NCI-H446 treated with DMSO at 0.1 percent for 48 hours (cell line): ENCODE measurements at places on chromosomes 6 and 20.

DNA sequence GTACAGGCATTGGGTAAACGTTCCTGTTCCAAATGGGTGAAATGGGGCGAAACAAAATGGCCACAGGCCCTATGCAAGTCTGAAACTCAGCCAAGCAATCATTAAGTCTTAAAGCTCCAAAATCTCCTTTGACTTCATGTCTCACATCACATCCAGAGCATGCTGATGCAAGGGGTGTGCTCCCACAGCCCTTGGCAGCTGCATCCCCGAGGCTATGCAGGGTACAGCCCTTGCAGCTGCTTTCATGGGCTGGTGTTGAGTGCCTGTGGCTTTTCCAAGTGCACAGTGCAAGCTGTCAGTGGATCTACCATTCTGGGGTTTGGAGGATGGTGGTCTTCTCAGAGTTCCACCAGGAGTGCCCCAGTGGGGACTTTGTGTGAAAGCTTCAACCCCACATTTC is 270.0 kb upstream of the CDYL start:
- DNase-seq = no peak

GRCh38 chr6:4932228-4932903 is 71.5 kb downstream of the RPP40 start:
- DNase-seq = no peak

DNA sequence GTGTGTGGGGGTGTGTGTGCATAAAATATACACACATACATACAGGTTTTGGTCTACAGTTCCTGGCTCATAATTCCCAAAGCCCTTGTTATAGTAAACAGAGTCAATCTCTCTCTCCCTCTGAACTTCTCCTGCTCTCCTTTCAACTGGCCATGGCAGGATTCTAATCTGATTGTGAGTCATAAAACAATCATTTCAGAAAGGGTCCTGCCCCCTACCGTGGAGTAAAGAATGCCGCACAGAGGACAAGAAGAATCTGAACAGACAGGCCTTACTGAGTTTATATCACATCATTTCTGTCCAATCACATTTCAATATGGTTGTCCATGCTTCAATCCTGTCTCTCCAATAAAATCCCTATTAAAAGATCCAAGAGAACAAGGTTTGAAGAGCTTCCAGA is 416.9 kb downstream of the FRK start:
- no peak for DNase-seq

GRCh38 chr20:63411898-63412631 is 50.9 kb upstream of the CHRNA4 start:
- no peak for DNase-seq

- DNase-seq = no peak
Measured at GRCh38 chr6:137588472-137588871, 94.3 kb upstream of the OLIG3 start.

DNA sequence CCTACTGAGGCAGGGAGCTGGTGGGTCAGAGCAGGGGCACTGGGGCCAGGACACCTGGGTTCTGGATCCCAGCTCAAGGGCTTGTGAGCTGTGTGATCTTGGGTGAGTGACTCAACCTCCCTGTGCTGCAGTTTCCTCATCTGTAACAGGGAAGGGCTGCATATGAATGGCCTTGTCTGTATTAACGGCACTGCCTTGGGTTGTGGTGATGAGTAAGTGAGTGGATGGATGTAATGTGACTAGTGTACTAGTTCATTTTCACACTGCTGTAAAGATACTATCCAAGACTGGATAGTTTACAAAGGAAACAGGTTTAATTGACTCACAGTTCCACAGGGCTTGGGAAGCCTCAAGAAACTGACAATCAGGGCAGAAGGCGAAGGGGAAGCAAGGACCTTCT is 233.5 kb downstream of the TAF4 start:
- no peak for DNase-seq

GRCh38 chr20:1877609-1878200 is 17.5 kb upstream of the SIRPA start:
- no peak for DNase-seq

DNA sequence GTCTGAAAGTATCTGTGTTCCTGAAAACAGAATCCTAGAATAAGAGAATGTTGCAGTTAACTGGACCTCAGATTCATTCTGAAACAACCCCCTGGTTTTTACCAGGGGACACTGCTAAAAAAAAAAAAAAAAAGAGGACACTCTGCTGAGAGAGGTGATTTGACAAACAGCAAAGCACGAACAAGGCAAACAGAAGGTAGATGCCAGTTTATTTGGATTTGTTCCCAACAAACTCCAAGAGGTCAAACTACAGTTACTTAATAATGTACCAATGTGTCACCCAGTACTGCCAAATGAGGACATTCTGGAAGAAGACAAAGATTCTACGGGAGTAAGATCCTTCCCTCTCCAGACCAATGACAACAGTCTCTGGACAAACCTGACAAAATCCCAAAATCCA is 40.6 kb upstream of the SLC22A16 start:
- no peak for DNase-seq

DNA sequence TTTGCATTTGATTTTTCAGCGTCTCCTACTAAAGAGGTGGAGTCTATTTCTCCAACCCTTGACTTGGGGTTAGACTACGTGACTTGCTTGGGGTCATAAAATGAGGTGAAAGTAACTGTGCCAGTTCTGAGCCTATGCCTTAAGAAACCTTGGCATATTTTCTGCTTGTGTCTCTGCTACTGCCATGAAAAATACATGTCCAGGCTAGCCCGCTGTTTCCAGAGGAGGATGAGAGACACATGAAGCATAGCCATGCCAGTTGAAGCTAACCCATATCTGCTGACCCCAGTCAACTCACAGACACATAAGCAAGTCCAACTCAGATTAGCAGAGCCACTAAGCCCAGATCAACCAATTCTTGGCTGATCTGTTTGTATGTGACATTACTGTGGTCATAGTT is 38.7 kb downstream of the SCP2D1 start:
- DNase-seq = no peak

DNA sequence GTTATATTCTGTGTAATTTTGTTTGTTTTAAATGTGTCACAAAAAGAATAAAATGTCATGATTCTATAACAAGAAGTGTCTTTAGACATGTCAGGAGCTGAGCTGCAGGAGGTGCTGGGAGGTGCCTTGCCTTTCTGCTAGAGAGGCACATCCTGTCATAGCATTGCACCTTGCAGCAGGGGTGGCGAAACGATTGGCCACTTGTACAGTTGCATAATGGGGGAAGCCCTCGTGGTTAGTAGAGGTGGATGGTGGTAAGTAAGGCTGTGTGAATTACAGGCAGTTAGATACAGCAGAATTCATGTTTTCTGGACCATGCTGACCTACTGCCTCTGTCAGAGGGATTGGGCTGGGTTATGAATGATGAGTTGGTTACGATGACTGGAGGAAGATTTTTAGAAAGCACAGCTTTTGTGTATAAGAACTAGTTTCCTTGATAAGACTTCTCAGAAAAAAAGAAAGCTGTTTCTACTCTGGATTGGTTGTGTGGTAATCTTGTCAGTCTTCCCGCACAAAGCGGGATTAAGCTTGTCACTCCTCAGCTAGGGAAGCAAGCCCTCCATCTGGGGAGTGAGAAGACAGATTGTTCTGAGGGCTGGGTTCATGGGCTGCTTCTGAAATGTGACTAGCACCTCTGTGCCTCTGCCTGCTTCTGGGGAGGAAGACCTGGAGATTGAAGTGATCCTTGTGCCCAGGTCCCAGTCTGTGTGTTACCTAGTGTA is 74.9 kb downstream of the FOXO3 start:
- DNase-seq = no peak

- DNase-seq = peak; percentile 36
Measured at GRCh38 chr6:93784794-93785693, 365.7 kb upstream of the EPHA7 start.

- DNase-seq = no peak
Measured at GRCh38 chr6:108027594-108027993, 46.9 kb downstream of the OSTM1 start.

- DNase-seq = no peak
Measured at GRCh38 chr20:53792946-53793536, 199.4 kb upstream of the ZNF217 start.

GRCh38 chr6:105370351-105370750 is 32.5 kb downstream of the PREP start:
- DNase-seq = no peak

GRCh38 chr6:116424001-116424400 is 37.2 kb upstream of the CALHM6 start:
- DNase-seq = no peak

DNA sequence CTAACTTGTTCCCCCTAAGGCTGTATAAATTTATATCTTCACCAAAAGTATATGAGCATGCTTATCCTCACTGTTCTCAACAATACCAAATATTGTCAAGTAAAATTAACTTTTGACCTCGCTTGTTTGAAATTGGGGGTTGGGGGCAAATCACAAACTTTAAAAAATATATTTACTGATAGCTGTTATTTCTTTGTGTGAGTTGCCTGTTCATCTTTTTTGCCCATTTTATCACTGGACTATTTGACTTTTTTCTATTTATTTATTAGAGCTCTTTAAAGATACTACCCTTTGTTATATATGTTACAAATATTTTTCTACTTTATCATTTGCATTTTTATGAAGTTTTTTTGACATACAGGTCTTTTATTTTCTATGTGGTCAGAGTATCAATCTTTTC is 187.7 kb downstream of the ZDHHC14 start:
- DNase-seq = no peak

- DNase-seq = no peak
Measured at GRCh38 chr6:14524319-14524718, 406.7 kb downstream of the CD83 start.

- no peak for DNase-seq
Measured at GRCh38 chr6:52019092-52019491, 68.3 kb downstream of the PKHD1 start.

GRCh38 chr6:71376830-71377229 is 88.2 kb downstream of the OGFRL1 start:
- DNase-seq = no peak

DNA sequence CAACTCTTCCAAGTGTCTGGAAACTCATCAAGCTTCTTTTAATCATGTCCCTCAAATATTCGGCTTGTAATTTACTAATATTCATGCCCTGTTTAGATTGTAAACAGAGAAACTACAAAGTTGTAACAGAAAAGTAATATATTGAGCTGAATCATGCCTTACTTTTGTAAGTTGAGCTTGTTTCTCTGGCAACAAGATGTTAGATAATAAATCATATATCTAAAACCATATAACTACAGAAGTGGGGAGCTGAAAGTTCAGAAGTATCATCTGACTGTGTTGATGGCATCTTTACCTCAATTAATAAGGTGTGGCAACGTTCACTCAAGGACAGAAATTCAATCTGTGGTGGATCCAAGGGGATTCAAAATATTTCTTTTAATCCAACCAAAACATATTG is 263.9 kb downstream of the PLCB1 start:
- no peak for DNase-seq

DNA sequence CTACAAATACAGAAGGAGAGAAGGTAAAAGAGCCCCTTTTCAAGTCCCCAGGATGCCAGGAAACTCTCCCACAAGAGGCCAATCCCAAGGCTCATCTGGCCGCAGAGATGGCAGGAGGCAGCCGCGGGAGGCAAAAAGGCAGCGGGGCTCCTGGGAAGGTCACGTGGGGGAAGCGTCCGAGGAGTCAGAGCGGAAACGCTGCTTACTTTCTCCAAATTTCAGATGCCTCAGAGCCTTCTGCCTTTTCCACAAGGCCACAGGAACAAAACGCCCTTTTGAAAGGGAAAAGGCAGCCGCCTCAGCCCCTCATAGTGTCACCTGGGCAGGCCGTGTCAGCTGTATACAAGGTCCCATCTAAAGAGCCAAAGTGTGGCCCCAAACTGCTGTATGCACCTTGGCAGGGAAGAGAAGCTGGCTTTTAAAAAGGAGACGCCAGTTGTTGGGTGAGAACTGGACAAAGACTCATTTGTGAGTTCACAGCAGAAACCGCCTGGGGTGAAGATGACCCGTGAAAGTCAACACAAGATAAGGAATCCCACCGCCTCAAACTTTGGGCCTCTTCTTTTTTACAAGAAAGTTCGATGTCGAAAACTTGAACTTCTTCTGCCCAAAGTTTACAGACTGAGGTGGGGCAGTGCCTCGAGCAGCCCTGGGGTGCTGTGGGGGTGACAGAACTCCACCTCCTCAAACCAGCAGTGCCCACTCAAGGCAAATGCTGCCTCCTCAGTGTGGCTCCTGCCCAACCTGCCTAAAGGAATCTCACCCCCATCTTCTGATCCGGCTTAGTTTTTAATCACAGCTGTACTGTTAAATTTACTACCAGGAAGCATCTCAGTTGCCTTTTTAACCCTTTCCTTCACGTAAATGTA is 45.4 kb downstream of the EZR start:
- no peak for DNase-seq

DNA sequence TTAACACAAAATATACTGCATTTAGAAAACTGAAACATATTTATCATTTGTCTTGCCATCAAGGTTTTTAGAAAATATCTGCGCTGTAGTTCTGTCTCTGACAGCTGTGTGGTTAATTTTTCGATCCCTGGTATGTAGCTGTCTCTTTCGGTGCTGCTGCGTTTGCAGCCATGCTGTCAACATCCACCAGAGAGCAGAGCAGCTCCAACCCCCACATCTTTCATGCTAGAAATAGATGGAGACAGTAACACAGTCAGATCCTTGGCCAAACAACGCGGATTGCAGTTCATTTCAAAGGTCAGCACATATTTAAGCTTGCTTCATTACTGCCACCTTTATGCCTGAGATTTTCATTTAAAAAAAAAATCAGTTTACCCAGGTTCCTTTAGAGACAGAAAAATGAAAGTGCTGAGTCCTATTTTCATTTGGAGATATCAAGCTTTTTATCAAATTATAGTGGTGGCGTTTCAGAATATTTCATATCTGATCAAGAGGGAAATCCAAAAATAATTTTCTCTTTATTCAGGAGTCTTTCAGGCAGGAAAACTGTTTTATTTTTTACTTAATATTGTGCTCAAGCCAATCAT is 157.7 kb upstream of the MMS22L start:
- peak; percentile 77 for DNase-seq

GRCh38 chr6:118580585-118581419 is 32.7 kb downstream of the PLN start:
- DNase-seq = no peak

GRCh38 chr20:62477669-62478455 is 2.1 kb upstream of the GATA5 start:
- DNase-seq = no peak

DNA sequence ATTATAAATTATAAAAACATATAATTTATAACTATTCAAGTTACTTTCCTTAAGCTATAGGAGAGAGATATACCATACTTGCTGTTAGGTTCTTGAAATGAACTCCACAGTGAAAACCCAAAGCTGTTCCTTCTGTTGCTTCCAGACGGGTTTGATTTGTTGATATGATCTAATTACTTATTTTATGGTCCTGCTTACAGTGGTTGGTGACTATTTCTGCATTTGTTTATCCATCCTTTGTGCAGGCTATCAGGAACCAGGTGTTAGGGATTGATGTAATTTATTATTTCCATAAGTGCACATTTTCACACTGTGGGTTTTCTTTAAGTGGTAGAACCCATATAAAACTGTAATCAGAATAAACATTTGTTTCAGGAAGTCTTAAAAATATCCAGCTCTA is 167.1 kb downstream of the KIF6 start:
- DNase-seq = no peak

DNA sequence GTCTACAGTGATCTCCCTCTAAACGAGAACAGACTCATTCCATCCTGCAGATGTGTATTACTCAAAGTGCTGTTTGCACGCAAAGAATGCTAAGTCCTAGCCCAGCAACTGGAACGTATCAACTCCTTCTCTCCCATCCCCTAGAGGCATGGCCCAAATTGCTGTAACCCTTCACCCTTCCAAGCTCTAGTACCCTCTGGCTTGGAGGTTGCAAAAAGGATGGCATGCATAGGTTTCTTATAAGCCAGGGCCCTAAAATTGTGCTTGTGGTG is 71.5 kb upstream of the TGM3 start:
- no peak for DNase-seq

GRCh38 chr6:12174878-12175277 is 115.3 kb upstream of the EDN1 start:
- DNase-seq = no peak

- DNase-seq = no peak
Measured at GRCh38 chr20:51084593-51085377, 61.9 kb upstream of the KCNG1 start.
